ENCODE measurements at places on chromosomes 2 and 18.

DNA sequence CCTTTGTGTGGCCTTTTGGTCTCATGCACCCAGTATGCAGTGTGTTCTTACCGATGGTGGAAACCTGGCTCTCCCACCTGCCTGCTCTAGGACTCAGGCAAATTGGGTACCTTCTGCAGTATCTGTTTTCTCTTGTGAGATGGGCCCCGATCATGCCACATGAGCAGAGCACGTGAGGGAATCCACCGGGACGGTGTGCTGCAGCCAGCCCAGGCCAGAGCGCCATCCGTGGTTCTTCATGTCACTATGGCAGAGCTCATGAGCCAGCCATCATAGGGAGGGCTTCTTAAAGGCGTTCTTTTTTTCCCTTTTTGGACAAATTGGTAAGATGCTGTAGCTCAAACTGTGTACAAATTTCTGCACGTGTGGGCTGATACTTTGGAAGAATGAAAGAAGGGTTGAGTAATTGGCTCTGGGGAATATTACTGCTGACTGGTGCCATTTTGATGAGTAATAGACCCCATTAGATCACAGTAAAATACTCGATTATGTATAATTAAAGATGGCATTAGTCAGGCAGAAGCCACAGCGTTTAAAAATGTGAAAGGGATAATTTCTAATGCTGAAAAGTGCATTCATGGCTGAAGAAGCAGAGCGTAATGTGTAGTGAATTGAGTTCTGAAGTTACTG is 19.2 kb downstream of the SH3RF3 start:
- no peak for DNase-seq

GRCh38 chr2:37469126-37469525 is 124.7 kb downstream of the QPCT start:
- no peak for DNase-seq

GRCh38 chr2:60759654-60760053 is 3.6 kb downstream of the PAPOLG start:
- DNase-seq, result no peak

DNA sequence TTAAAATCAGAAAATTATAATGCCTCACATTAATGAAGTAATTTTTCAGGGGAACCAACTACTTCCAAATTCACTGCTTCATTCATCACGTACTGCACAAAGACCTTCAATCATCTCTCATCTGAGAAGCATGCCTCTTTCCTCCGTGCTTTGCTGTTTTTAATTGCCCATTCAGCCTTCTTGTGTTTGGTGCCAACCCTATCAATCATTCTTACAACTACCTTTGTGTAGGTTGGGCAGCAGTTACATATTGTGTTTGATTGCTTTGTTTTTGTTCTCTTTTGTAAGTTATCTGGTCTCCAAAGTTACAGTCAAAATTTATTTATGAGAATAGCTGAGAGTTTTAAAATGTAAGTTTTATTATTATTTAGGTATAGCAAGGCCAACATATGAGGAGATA is 549.0 kb upstream of the SLC8A1 start:
- DNase-seq, result no peak

GRCh38 chr2:88903749-88904353 is 212.4 kb downstream of the RPIA start:
- no peak for DNase-seq

DNA sequence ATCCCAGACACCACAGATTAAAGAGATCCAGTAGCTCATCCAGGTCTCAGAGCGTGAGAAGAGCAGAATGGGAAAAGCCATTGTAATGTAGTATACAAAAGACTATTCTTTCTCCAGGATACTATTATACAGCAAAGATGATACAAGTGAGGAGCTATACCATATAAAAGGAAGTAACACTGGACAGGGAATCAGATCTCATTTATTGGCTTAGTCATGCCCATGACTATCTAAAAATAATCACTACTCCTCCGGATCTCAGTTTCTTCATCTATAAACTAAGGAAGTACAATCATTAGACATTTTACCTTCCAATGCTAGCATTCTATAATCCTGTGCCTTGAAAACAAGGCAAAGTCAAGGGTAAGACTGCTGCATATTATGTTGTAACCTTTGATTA is 19.4 kb downstream of the KRCC1 start:
- DNase-seq, result no peak
